ENCODE measurements at places on chromosomes 5 and 9.

DNA sequence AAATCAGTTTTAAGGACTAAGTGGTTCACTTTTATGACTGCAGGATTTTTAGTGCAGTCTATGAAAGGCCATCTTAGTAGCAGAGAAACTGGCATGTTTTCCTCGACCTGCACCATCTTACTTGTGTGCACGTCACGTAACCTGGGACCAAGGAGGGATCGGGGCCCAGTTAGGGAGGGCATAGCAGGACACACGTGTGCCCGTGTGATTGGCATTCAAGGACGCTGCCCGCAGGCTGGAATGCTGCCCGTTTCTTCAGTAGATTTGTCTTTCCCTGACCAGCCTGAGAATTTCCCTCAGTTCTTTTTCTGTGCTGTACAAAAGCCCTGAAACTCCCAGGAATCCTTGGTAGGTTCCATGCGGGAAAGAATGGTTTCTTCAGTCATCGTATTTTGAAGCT, 196.3 kb downstream of the TRIO start:
- DNase-seq, result no peak

- no peak for DNase-seq
Measured at GRCh38 chr5:958701-959571, 49.7 kb upstream of the NKD2 start.

- DNase-seq, result no peak
Measured at GRCh38 chr5:77394064-77394715, 97.9 kb downstream of the WDR41 start.

GRCh38 chr9:79154806-79155205, 417.0 kb upstream of the TLE4 start:
- DNase-seq, result no peak

GRCh38 chr9:113876151-113876992, at the start of gene ZNF618:
Gene ZNF618, plus strand, starts transcription at chr9:113876309. Its CDS starts 72 bp downstream, at chr9:113876381.
- DNase-seq, result peak; percentile 11

DNA sequence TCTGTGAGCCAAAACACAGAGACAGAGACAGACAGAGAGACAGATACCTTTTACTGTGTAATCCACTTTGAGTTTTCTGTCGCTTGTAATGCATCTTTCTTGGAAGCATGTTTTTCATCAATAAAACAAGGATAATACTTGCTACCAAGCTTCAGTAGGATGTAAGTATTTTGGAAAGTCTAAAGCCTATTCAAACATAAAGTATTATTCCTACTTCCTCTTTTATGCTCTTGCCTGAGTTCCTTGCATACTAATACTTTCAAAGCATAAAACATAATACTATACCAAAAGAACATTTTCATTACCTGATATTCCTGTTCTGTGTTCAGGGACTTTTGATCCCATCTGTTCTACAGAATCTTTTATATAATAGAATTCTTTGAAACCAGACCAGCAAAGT, 64.5 kb upstream of the SLC30A5 start:
- DNase-seq, result no peak

GRCh38 chr5:143205883-143206195, 197.6 kb downstream of the NR3C1 start:
- no peak for DNase-seq

DNA sequence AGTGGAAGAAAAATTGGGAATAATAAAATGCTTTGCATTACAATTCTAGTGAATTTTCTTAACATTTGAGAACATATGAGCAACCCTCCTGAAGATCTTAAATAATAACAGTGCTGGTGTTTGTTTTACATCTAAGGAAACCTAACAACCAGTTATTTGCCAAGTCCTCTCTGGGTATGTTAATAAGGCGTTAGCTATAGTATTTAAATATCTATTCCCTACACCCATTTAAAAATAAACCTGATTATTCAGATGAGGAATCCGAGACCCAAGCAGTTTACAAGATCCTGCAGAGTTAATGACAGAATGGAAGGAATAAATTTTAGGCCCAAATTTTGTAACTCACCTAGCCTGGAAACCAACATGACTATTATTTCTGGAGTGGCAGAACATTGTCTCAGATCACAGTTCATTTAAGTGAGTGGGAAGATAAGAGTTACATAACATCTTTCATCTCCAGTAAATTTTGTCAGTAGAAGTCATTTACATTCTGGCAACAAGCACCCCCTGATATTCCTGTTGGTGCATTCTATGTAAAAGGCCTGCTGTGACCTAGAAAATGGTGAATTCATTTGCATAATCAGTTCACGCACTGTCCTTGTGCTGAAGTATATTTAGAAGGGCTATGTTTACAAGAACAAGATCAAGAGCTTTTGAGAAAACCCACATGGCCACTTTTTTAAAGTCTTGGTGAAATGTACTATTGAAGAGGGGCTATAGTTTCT, 148.2 kb downstream of the COX7C start:
- DNase-seq, result no peak

GRCh38 chr5:28369418-28369817, 1331.0 kb upstream of the CDH9 start:
- no peak for DNase-seq

GRCh38 chr5:150661821-150662596, 958 bp downstream of the MYOZ3 start:
- no peak for DNase-seq

- no peak for DNase-seq
Measured at GRCh38 chr5:10319202-10319851, 11.6 kb upstream of the CMBL start.

- DNase-seq, result no peak
Measured at GRCh38 chr5:72647806-72648205, 140.6 kb upstream of the ZNF366 start.

DNA sequence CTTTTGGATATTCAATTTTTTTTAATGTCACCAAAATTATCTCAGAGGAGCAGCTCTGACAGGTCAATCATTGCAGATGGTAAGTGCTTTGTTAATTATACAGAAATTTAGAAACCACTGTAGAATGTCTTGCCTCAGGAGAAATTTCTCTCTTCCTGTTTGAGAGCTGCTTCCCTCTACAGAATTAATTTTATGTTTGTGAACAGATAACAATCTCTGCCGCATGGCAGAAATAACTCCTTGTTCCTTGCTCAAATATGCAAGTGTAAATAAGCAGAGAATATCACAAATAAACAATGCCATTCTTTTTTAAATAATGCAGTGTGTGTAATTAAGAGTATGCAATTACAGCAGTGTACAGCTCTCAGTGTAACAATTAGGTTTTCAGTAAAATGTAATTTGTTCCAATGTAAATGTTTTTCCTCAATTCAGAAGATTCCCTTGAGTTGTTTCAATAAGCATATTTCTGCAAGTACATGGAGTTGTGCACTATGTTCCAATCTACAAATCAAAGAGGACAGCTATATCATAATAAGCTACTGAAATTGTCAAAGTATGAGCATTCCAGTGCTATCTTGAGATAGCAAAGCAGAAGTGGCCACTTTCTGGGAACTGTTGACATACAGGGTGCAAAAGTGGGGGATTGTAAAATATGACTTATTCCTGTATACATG, 1012.8 kb downstream of the MAT2B start:
- no peak for DNase-seq

DNA sequence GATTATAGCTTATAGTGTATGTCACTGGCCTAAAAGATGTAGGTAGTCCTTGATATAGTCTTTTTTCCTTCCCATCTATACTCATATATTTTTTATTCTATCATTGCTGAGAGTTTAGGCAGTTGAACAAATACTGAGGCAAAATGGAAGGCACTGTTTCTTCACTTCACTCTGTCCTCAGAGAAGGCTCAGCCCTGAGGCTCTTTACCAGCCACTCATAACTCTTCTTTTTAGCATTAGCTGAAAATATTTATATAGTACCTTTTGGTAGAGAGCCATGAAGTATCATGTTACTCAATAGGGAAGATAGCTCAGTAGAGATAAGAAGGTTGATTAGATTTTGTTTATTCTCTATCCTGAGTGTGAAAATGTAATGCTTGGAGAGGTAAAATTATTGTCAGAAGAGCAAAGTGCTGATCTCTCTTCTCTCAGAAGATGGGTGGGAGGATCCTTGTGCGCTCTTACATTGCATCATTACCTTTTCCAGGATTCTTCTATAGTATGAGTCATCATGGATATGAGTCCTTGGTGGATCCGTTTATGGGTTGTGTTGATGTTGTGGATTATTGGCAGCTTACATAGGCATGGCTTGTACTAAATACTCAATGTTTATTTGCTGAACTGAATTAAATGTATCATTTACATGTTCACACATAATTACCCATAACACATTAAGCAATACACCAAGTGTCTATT, 88.1 kb downstream of the ANXA1 start:
- DNase-seq, result no peak

Data from GM12865 (cell line).